ENCODE measurements at places on chromosomes 1 and 21.

- no peaks in the 10 kb centered on the region for H3K27me3 ChIP-seq
- no peak for DNase-seq
- H3K27ac ChIP-seq: no peak overlapping the region
- H3K4me3 ChIP-seq: no peak overlapping the region
Observed at GRCh38 chr21:43716376-43717165, 2.4 kb upstream of the PDXK start.

- DNase-seq: no peak
- H3K4me3 ChIP-seq: no peak overlapping the region
- H3K27ac ChIP-seq: peak overlapping the region; percentile 67
- no peaks in the 10 kb centered on the region for H3K4me1 ChIP-seq
- H3K36me3 ChIP-seq: no peaks in the 10 kb centered on the region
- no peaks in the 10 kb centered on the region for H3K27me3 ChIP-seq
Observed at GRCh38 chr1:179141592-179142251, 59.9 kb downstream of the TOR3A start.

DNA sequence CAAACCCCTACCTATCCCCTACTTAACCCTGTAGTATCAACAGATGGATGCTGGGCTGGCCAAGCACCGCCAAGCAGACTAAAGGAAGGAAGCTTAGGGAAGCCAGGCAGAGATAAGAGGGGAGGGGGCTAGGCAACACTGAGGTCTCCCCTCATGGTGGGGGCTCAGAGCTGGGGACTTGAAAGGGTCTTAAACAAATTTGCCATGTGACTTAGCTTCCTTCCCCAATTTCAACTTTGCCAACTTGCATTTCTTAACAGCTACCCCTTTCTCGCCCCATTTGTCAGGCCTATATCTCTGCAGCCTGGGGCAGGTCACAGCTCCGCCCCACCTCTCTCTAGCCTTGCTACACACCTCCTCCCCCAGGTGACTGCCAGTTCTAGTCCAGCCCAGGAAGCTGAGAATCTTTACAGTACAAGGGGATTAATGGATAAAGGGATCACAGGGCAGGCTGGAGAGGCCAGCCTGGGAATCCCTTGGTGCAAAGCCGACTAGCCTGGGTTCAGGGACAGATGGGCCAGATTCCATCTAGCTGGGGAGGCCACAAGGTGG lies 3.4 kb downstream of the KIF21B start:
- no peaks in the 10 kb centered on the region for H3K27me3 ChIP-seq
- H3K4me1 ChIP-seq: peaks cover 45% of the 10 kb centered on the region

DNA sequence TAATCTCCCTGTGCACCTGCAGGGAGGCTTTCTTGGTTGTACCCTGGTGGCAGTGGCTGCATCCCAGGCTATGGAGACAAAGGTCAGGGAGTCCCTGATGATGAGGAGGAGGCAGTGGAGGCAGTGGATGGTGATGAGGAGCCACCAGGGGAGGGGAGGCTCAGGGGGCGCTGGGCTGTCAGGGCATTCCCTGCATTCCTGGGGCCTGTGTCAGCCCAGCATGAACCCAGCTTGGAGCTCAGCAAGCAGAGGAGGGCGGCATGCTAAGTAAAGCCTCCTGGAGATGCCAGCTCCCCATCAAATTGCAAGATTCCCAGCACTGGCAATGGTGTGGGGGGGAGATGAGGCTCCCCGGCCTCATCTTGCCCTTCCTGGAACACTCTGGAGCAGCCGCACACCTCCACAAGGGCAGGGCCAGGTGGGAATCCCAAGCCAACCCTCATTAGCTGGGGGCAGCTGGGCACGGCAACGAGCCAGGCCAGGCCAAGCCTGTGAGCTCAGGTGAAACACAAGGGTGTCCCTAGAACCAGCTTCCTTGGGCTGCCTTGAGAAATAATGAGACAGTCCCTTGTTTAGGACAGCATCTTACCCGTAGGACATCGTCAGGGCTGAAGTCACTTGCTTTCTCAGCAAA lies 469.5 kb downstream of the MATN1 start:
- no peak overlapping the region for H3K27ac ChIP-seq
- no peak for DNase-seq
- no peaks in the 10 kb centered on the region for H3K27me3 ChIP-seq
- H3K4me1 ChIP-seq: no peaks in the 10 kb centered on the region

GRCh38 chr1:94578856-94579255 lies 37.3 kb upstream of the F3 start:
- H3K4me3 ChIP-seq: no peak overlapping the region
- H3K27ac ChIP-seq: no peak overlapping the region
- H3K4me1 ChIP-seq: peaks cover 28% of the 10 kb centered on the region
- H3K27me3 ChIP-seq: no peaks in the 10 kb centered on the region
- no peak for DNase-seq
